Hematopoietic multipotent progenitor cell treated with erythropoietin and hydrocortisone succinate and interleukin-3 and kit ligand, for 4 days (in vitro differentiated cells): ENCODE measurements at places on chromosomes 12 and 14.

DNA sequence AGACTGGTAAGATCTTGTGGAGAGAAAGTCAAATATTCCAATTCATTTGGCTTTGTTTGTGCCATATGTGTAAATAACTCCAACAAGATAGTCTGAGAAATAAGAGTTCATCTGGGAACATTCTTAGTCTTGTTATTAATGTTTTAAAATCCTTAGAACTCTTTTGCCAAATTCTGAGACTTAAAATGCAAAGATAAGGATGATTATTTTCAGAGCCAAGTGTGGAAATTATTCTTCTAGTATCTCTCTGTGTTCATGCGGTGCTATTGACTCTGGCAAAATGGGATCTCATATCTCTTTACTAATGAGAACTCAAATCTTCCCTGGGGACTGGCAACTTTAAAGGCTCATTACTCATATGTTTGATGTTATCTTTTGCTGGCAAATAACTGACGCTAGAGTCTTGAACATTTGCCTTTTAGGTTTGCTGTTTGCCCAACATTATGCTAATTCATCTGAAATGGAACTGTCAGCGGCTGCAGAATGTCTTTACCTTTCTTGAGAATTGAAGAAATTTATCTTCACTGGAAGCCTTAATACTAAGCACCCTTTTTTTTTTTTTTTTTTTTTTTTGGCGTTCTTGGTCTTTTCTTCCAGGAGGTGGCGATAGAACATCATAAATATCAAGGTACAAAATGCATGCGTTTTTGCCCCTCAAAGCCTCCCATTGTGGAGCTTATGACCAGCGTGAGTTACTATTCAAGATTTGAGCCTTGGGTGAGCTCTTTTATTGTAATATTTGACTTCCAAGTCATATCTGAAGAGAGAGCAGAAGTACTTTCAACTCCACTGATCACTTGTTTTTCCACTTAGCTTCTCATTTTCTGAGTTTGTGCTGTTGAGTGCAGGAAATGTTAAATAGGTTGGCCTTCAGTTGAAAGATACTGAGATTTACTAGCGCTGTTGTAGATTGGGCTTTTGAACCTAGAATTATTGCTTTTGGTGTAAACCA is 86.5 kb downstream of the CAND1 start:
- DNase-seq, result peak; percentile 82

- no peak for DNase-seq
Measured at GRCh38 chr12:82904219-82904790, 217.6 kb downstream of the TMTC2 start.

- no peak for DNase-seq
Measured at GRCh38 chr12:18428416-18428815, 167.1 kb downstream of the PIK3C2G start.

GRCh38 chr14:92105073-92105892 is 1.1 kb downstream of the ATXN3 start:
- DNase-seq, result no peak

DNA sequence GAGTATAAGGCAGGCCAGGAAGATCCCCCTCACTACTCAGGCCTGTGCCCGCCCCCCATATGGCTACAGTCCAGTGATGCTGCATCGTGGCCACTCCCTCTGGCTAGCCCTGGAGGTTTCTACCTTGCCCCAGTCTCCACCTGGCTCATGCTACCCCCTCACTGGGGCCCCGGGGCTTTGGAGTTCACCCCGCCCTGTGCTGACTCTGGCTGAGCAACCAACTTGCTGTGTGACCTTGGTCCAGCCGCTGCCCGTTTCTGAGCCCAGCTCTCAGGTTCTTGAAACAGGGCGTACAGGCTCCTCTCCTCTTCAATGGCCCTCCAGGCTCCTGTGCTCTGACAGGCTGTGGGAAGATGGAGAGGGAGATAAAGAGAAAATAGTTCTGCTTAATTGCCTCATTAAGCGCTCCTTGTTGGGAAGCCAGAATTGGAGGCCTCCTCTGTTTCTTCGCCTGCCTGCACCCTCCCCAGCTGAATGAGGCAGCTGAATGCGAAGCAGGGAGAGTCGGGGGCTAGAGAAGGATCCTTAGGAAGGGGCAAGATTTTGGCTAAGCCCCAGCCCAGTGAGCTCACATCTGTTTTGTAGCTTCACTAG is 138.2 kb upstream of the NCOR2 start:
- DNase-seq, result no peak

- DNase-seq, result no peak
Measured at GRCh38 chr14:21192447-21192822, 36.6 kb upstream of the OR5AU1 start.

DNA sequence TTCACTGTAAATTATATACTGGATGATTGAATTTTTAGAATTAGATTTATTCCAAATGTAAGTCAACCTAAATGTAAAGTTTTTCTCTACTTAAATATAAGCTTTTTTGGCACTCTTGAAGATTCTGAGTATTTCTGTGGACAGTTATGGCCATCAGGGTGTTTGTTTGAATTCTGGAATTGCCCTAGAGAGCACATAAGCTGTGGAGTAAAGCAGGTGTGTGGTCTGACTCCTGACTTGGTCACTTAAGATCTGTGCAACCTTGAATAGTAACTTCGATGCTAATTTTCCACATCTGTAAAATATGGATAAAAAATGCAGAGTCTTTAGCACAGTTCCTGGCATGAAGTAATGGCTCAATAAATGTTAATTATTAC is 64.4 kb downstream of the FUT8 start:
- DNase-seq, result no peak

GRCh38 chr14:92724516-92725340 is 23.7 kb downstream of the LGMN start:
- DNase-seq, result no peak

DNA sequence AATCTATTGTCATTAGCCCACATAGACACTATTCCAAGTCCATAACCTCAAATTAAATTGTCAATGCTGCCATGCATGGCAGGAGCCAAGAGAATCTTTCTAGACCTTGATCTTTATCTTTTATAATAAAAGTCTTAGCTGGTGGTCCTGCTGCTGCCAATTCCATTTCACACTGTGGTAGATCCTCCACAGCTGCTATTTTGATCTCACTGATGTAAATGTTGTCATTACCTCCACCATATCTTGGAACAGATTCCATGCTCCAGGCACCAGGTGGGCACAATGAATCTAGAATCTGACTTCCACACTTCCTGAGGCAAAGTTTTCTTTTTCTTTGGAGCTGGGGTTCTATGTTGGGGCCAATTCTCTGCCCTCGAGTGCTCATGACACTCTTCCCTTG is 161.2 kb downstream of the TMTC3 start:
- DNase-seq, result no peak
